NCI-H510A treated with DMSO at 0.1 percent for 48 hours (cell line): ENCODE measurements at places on chromosomes 5 and 9.
A peak's percentile ranks its signal among the peaks of the same experiment; 100 is the strongest.

- DNase-seq = peak; percentile 5
Measured at GRCh38 chr9:26326563-26326962, 566.0 kb downstream of the CAAP1 start.

DNA sequence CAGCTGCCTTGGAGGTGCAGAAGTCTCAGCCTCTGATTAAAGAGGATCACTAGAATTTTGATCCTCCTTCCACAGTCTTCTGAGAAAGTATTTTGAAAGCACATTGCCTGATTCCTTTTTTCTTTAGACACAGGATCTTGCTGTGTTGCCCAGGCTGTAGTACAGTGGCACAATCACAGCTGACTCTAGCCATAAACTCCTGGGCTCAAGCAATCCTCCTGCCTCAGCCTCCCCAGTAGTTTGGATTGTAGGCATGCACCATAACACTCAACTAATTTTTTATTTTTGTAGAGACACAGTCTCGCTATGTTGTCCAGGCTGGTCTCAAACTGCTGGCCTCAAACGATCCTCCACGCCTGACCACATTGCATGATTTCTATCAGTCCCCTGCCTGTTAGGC, 74.5 kb downstream of the FAM78A start:
- no peak for DNase-seq

DNA sequence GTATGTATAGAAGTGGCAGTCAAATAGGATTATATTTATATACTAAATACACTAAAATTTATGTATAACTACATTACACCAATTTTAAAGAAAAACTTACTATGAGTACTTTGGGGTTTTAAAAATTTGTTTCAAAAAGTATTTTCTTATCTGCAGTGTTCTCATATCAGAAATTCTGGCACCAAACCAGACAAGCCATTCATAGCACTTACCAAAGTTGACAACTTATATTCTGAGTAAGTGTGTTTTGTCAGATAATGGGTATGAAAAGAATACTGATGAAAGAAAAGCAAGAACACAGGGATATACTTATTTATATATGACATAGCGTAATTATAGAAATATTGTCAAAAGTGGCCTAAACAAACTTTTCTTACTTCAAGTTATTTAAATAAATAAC, 67.5 kb downstream of the SPEF2 start:
- no peak for DNase-seq

DNA sequence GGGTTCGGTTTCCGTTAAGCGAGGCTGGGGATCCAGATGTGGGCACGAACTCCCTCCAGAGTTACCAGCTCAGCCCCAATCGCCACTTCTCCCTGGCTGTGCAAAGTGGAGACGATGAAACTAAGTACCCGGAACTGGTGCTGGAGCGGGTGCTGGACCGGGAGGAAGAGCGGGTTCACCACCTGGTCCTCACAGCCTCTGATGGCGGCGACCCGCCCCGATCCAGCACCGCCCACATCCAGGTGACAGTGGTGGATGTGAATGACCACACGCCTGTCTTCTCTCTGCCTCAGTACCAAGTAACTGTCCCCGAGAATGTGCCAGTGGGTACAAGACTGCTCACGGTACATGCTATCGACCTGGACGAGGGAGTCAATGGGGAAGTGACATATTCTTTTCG, 803 bp downstream of the PCDHGA7 start:
- no peak for DNase-seq
